ENCODE measurements at places on chromosomes 7 and 10.

DNA sequence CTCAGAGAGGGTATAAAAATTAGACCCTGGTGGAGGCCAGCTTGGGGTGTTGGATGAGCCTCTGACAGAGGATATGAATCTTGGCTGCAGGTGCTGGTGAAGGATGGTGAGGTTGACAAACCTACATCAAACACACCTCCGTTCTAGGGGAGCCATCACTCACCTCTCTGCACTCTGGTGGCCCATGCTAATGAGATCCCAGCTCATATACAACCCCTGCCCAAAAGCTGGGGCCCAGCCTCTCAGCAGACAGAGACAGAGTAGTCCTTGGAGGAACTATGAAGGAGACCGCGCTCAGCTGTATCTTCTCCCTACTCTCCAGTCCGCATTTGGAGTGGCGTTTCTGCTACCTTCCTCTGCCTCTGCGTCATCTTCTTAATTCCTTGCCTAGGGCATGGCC lies 83.1 kb upstream of the SORCS3 start:
- DNase-seq = no peak

DNA sequence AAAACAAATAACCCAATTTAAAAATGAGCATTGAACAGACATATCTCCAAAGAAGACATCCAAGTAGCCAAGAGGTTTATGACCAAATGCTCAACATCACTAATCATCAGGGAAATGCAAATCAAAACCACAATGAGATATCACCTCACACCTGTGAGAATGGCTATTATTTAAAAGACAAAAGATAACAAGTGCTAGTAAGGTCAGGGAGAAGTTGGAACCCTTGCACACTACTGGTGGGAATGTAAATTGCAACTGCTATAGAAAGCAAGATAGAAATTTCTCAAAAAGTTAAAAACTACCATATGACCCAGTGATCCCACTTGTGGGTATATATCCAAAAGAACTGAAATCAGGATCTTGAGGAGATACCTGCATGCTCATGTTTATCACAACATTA lies 49.5 kb downstream of the SGMS1 start:
- DNase-seq = no peak

DNA sequence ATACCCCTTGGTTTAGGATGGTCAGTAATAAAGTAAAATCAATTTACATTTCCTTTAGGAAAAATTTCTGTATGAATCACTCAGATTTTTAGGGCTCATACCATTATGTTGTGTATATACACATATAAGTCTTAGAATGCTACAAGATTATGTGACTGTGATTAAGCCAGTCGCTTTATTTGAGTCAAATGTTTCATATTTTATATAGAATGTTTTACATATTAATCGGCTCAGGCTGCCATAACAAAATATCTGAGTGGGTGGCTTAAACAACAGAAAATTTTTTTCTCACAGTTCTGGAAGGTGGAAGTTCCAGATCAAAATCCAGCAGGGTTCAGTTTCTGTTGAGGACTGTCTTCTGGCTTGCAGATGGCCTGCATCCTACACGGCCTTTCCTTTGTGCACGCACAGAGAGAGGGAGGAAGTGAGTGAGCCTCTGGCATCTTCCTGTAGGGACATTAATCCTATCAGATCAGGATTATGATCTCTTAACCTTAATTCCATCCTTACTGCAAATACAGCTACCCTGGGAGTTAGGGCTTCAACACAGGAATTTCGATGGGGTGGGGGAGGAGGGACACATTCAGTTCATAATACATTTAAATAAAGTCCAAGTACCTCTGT lies 198.0 kb downstream of the PHF14 start:
- no peak for DNase-seq

GRCh38 chr7:82527851-82528250 lies 84.3 kb upstream of the CACNA2D1 start:
- DNase-seq = no peak

DNA sequence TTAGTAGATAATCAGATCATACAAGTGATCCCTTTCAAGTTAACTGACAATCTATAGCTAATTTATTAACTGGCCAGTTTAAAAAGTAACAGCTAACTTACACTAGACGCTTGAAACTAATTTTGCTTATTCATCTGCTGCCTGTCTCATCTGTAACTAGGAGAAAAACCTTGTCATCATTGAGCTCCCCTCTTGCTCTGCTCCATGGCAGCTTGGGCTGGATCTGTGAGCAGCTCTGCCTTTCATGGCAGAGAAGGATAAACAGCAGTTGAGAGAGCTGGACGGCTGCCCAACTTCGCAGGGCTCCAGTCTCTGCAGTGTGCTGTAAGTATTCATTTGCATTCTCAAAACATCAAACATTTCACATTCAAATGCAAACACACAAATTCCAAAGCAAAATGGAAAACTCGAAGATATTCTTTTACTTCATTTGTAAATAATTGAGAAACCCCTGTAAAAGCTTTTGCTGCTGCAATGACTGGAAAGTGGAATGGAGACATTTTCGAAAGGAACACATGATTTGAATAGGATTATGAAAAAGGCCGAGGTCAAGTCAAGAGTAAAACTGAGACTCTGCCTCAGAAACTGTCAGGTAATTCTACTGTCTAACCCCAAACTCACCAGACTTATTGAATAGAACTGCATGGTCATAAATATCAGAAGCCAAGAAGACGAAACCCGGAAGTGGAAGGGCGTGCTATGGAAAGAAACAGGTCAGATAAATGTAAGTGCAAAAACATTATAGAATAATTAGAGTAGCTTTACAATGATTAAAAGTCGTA lies 17.6 kb downstream of the SLC35B4 start:
- DNase-seq = no peak

GRCh38 chr7:102464577-102465280 lies at the start of the genes ALKBH4 and LRWD1:
ALKBH4 (minus strand) TSS chr7:102464863; CDS start chr7:102464836, 27 bp downstream.
LRWD1 (plus strand) TSS chr7:102464984; CDS start chr7:102465081, 97 bp downstream.
- DNase-seq = peak; percentile 96

- no peak for DNase-seq
These were observed 36.6 kb downstream of the TCF7L2 start for GRCh38 chr10:112986544-112987190.

GRCh38 chr7:87427288-87427687 lies 48.2 kb downstream of the ABCB4 start:
- no peak for DNase-seq

GRCh38 chr7:13802651-13803050 lies 186.8 kb downstream of the ETV1 start:
- no peak for DNase-seq

DNA sequence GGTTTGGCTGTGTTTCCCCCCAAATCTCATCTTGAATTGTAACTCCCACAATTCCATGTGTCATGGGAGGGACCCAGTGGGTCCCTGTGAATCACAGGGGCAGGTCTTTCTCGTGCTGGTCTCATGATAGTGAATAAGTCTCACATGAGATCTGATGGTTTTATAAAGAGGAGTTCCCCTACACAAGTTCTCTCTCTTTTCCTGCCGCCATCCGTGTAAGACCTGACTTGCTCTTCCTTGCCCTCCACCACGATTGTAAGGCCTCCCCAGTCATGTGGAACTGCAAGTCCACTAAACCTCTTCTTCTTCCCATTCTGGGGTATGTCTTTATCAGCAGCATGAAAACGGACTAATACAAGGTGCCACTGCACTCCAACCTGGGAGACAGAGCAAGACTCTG lies 329.2 kb downstream of the TNS3 start:
- DNase-seq = no peak

Data from CD4-positive, alpha-beta T cell treated with Interleukin-17A for 4 hours (primary cell).